Activated T-cell treated with anti-CD3 and anti-CD28 coated beads for 24 hours (primary cell): ENCODE measurements at places on chromosomes 16 and 17.

GRCh38 chr16:6247775-6248174 is 1084.9 kb upstream of the RBFOX1 start:
- no peak for DNase-seq

- DNase-seq, result no peak
Measured at GRCh38 chr16:56231-56927, 2.8 kb downstream of the SNRNP25 start.

DNA sequence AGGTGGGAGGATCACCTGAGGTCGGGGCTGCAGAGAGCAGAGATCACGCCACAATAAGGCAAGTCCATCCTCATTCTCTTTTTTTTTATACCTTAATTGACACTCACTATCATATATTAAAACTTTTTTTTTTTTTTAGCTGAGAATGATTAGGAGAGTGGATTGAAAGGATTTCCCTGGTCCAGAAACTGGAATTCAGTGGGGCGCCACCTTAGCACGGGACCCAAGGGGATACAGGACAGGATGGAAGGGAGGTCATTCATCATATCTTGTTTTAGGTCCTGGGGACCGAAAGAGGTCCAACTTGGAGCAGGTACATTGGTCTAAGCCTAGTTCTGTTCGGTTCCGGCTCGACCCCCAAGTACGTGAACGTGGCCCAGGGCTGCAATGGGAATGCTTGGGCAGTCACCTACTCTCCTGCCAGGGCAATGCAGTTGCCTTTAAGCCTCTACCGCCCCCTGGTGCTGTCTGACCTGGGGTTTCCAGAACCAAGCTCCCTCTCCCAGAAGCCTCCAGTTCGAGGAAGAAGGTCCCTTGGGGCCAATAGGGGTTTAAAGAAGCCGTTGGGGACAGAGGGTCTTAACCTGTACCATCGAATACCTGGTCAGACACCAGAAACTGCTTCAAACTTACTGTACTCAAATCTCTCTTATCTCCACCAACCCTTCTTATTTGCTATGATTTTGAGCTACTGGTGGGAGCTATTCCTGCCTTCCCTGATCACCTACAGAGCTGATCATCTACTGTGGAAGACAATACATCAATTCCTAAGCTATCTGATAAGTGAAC is 19.9 kb upstream of the GPATCH8 start:
- DNase-seq, result peak; percentile 32

DNA sequence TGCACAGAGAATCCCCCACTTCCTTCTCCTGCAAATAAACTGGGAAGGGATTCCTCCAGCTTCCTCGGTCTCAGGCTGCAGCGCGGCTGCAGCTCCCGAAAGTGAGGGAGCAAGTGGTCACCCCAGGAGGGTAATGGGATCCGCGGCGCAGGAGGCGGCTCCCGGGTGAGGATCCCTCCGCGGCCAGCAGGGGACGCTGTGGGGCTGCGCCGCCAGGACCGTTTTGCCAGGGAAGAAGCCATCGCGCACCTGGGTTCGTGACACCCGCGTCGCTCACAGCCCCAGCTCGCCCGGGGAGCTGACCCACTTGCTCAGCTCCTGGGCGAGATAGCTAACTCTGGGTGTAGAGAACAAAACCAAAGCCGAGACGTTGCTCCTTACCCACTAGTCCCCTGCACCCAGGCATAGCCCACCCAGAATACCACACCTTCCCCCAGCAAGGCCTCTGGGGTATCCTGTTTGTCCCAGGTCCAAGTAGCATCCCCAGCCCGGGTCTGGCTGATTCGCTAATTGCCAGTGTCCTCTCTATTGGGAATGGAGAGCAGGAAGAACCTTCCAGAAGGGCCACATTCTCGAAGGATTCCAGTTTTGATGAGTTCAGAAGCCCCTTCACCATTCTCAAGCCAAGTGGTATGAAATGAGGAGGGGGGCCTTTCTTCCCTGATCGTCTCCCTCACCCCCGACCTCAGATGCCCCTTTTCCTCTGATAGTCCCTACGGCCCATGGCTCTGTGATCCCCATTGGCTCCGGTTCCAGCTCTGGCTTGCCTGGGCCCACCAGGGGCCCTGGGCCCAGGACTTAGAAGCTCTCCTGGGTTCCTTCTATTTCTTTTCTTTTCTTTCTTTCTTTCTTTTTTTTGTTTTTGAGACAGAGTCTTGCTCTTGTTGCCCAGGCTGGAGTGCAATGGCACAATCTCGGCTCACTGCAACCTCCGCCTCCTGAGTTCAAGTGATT is 14.1 kb downstream of the CYGB start:
- DNase-seq, result peak; percentile 71

GRCh38 chr17:44400226-44400847 is 10.9 kb upstream of the ITGA2B start:
- DNase-seq, result no peak
